ENCODE measurements at places on chromosomes 3 and 15. TPM values are rescaled to one million over a fixed set of nuclear protein-coding genes. Genes with fewer than 3 reads are reported as not detected.

The DCLK3 gene
- total RNA-seq = not detected

The NEK11 gene
- 2.9 TPM for total RNA-seq

The DVL3 gene
- total RNA-seq = 31.6 TPM

The FSIP1 gene
- total RNA-seq = 0.98 TPM

The FURIN gene
- 119 TPM for total RNA-seq

The SLC22A14 gene
- total RNA-seq = 0.10 TPM

The DALRD3 gene
- total RNA-seq = 43.1 TPM

The CRABP1 gene
- total RNA-seq = not detected

The PPP1R14D gene
- total RNA-seq = not detected

The CFAP91 gene
- total RNA-seq = 0.33 TPM

The PLA2G4E gene
- not detected for total RNA-seq

The CLSTN2 gene
- total RNA-seq = under 0.01 TPM

The WDR53 gene
- total RNA-seq = 6.2 TPM

The COL6A5 gene
- not detected for total RNA-seq

The PPP4R2 gene
- total RNA-seq = 63.0 TPM

The TRNT1 gene
- total RNA-seq = 16.8 TPM

The PARP15 gene
- total RNA-seq = 0.98 TPM

The TNIK gene
- 32.3 TPM for total RNA-seq

The TRPC1 gene
- total RNA-seq = 10.1 TPM

The STAC gene
- total RNA-seq = 0.57 TPM

The COX17 gene
- total RNA-seq = 8.9 TPM

The EEFSEC gene
- 7.8 TPM for total RNA-seq

The FBLN2 gene
- 1.2 TPM for total RNA-seq

The POPDC2 gene
- total RNA-seq = 0.48 TPM
